ENCODE measurements at places on chromosomes 3 and 15.

- no peak for DNase-seq
Measured at GRCh38 chr15:32908135-32908801, 190.5 kb downstream of the GREM1 start.

DNA sequence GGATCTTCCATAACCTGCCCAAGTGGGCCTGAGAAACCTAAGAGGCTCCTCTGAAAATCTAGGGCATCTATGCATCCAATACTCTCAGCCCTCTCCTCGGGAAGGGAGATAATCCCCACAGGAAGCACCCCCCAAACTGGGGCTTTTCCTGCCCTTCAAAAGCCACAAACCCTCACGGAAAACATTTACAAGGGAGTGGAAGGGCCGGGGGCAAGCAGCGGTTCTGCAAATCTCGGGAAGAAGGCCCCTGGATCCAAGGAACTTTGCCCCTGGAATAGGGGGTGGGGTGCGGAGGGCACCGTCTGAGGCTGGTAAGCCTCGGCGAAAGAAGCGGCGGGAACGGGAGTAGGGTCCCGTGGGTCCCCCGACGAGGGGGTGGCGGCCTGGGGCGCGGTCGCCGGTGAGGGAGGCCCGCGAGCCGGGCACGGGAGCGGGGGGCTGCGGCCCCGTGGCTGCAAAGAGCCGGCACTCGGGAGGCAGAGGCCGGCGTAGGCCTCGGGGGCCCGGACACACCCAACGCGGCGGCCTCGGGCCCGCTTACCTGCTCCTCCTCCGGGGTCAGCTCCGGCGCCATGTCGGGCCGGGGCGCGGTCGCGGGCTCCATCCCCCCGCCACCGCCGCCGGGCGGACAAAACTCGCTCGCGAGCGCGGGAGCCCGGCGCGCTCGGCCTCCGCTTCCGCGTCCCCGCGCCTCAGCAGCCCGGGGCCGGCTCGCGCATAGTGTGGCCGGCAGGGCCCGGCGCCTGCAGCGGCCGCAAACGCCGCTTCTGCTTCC is 755 bp downstream of the PTPN9 start:
- DNase-seq, result no peak

DNA sequence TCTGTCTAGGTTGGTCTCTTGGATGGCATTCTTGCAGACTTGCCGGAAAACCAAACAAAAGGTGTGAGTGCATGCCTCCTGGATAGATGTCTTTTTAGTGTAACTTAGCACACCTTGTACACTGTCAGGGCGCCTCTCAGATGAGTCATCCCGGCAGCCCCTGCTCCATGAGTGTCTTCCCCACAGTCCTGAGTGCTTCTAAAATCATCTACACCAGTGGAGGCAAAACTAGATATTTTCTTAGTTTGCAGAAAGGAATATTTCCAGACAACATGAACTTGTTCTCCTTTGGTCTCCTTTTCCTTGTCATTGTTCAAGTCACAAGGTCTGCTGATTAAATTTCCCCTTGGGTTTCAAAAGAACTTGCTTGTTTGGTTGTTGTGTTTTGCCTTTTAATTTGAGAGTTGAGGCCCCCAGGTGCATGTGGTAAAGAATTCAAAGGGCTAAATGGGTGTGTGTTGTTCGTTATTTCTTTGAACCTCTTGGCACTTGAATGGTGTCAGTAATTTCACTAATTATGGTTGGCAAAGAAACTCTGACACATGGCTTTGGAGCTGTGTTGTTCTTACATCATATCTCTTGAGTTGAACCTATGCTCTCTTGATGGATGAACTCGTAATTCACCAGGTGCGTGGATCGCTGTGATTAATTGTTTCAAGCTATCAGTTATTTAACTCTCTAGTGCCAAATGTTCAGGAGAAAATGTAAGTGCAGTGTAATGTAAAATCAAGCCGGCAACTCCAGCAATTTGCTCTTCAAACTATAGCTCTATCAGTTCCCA is 98.2 kb downstream of the IGF1R start:
- DNase-seq, result no peak

DNA sequence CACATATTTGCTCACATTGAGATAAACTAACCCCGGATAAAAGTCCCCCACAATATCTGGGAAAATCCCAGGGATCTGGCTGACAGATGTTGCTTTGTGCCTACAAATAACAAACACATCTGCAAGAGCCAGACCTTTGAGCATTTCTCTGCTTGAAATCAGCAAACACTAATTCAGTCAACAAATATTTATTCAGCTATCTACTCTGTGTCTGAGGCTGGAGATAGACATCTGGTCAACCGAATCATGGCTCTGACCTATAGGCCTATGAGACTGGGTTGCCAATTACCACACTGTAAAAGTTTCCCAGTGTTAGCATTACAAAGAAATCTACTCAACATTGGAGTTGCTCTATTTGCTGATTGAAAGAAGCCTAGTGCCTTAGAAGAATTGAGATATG is 201.1 kb upstream of the CADPS start:
- no peak for DNase-seq

- DNase-seq, result no peak
Measured at GRCh38 chr3:84184937-84185336, 773.9 kb upstream of the CADM2 start.

GRCh38 chr3:168024537-168024941 is 71.2 kb downstream of the GOLIM4 start:
- DNase-seq, result peak; percentile 86

- DNase-seq, result peak; percentile 48
Measured at GRCh38 chr15:80694611-80695098, 455 bp upstream of the ABHD17C start.

GRCh38 chr3:45538641-45538986 is 55.9 kb upstream of the LIMD1 start:
- no peak for DNase-seq

- no peak for DNase-seq
Measured at GRCh38 chr3:10466186-10466585, 39.2 kb downstream of the ATP2B2 start.

GRCh38 chr15:41852736-41853590 is 14.3 kb downstream of the PLA2G4B start:
- no peak for DNase-seq

DNA sequence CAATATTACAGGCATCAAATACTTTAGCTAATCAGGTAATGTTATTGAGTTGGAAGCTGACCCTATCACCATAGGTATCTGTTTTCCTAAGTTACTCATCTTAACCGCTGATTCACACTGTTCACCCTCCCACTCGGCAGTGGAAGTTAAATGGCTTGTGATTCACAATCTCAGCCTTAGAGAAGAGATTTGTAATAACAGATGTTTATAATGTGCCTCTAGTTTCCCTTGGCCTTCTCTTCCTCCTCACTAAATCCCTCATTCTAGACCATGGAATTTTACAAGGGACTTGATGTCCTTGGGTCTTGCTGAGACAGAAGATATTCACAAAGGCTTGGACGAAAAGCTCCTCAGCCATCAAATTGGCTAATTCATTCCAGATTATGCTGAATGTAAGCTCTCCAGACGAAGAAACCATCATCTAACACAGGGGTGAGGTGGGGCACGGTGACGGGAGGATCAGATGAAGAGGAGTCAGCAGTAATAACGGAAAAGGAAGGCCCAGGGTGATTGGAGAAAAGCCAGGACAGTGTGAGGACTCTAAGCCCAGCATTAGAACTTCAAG is 931.7 kb downstream of the MCTP2 start:
- peak; percentile 87 for DNase-seq

DNA sequence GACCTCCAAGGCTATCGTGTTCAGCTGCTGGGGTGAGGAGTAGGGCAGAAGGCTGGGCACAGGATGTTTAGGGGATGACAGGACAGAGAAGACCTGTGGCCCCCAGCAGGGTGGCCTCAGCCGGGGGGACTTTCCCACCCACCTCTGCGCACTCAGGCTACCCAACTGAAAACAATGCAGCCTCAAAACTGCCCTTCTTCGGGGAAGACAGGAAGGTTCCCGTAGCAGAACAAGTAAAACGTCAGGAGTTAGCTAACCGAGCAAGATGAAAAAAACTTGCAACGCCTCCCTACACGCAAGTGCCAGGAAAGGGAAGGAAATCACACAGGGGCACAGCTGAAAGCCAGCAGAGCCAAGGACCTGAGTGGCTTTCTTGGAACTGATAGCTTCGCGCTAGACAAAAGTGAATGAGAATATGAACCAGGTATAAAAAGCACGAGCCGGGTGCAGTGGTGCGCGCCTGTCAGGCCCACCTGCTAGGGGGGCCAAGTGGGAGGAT is 38.4 kb upstream of the FURIN start:
- DNase-seq, result no peak

DNA sequence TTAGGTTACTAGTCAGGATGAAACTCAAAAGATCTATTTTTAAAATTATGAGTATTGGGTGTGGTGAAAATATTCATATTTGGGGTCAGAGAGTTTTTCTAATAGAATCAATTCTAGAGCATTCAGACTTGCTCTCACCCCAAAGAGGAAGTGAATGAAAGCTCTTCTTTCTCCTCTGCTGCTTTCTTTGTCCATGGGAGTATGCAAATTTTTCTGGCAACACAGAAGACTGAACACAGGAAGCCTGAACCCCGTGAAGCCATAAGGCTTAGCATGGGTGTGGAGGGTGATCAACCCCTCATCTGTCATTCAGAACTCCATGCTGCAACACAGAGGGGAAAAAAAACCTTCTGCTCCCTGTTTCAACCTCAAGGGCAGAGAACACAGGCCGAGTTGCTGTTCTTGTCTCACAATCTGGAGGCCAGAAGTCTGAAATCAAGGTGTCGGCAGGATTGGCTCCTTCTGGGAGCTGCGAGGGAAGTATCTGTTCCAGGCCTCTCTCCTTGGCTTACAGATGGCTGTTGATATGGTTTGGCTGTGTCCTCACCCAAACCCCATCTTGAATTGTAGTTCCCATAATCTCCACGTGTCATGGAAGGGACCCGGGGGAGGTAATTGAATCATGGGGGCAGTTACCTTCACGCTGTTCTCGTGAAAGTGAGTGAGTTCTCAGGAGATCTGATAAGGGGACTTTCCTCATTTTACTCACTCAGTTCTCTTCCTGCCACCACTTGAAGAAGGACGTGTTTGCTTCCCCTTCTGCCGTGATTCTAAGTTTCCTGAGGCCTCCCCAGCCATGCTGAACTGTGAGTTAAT is 33.7 kb upstream of the CD47 start:
- no peak for DNase-seq

GRCh38 chr15:50652671-50653070 is 33.9 kb downstream of the TRPM7 start:
- DNase-seq, result no peak

DNA sequence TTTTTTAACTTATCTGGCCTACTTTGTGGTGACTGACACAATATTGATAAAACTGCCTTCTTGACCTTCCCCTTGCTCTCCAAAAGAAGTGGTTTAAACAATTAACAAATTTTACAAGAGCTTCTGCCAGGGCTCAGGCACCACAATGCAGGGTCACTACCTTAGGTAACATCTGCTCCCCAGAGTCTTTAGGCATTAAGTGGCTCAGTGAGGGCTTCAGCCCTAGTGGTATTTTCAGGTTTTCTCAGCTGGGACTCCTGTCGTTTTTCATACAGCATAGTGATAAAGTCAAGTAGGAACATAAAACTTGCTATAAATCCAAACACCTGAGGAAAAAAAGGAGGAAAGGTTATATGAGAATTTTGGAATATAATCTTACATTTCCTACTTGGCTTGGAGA is 18.9 kb downstream of the CMTM6 start:
- no peak for DNase-seq

DNA sequence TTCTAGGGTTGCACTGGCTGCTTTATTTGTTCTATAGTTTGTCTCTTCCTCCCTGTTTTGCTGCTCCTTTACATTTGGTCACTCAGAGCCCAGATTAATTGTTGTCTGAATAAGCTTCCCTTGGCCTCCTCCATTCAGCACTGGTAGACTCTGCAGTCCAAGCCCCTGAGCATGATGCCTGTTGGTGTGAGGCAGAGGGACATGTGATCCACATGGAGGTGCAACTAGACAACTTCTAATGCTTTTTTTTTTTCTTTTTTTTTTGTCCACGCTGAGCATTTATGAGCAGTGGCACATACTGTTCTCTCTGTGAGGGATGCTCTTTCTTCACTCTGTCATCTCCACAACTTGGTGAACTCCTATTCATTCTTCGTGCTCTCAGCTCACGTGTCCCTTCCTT is 167.3 kb upstream of the TBC1D5 start:
- DNase-seq, result no peak

- no peak for DNase-seq
Measured at GRCh38 chr3:168292296-168292695, 196.6 kb upstream of the GOLIM4 start.

DNA sequence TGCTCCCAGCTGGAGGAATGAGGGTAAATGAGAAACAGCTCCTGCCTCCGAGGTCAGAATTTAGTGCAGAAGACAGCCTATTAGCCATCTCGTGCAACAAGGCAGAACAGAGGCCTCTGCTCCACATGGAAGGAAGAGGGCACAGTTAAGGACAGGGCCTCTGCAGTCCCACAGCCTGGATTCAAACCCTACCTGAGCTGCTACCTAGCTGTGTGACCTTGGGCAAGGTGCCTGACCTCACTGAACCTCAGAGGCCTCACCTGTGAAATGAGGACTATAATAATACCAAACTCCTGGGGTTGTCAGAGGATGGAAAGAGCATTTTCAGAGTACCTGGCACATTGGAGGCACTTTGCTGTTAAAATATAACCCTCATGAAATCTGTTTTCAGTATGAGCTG is 285.7 kb upstream of the CTNNB1 start:
- DNase-seq, result no peak

Data from AG10803 (cell line).